ENCODE measurements at places on chromosomes 7 and 10. TPM values are rescaled to one million over a fixed set of nuclear protein-coding genes. Genes with fewer than 3 reads are reported as not detected.

Gene RNF133
- not detected for total RNA-seq

Gene ANKRD7
- total RNA-seq: 0.70 TPM

Gene EGFR
- not detected for total RNA-seq

Gene TAS2R3
- total RNA-seq: 1.8 TPM

Gene IRF5
- 9.7 TPM for total RNA-seq

Gene MSMB
- total RNA-seq: not detected

Gene BMPR1A
- total RNA-seq: 3.5 TPM

Gene PSMC2
- 121 TPM for total RNA-seq

Gene C10orf67
- 1.5 TPM for total RNA-seq

Gene TMEM196
- not detected for total RNA-seq

Gene ACTR1A
- 48.9 TPM for total RNA-seq

Gene MMD2
- total RNA-seq: not detected

Gene PRKCQ
- 27.5 TPM for total RNA-seq

Gene PNLIPRP3
- not detected for total RNA-seq

Gene LIPF
- not detected for total RNA-seq

Gene RAPGEF5
- 0.23 TPM for total RNA-seq

Gene EBF3
- total RNA-seq: not detected

Gene HYAL4
- 0.14 TPM for total RNA-seq

Gene GIMAP7
- 32.2 TPM for total RNA-seq

Gene ASB10
- not detected for total RNA-seq

Gene BLNK
- not detected for total RNA-seq

Gene CCDC3
- total RNA-seq: not detected

Gene CTAGE4
- total RNA-seq: not detected

Gene GTPBP10
- 68.7 TPM for total RNA-seq

Gene OGDHL
- total RNA-seq: 0.27 TPM

Gene LFNG
- 17.8 TPM for total RNA-seq

Gene SLC26A4
- 1.1 TPM for total RNA-seq

Gene RADIL
- 0.18 TPM for total RNA-seq

Gene VPS37D
- 0.95 TPM for total RNA-seq

Gene CUTC
- total RNA-seq: 25.7 TPM

Gene TMEM273
- 2.0 TPM for total RNA-seq

Gene RAB19
- total RNA-seq: 9.1 TPM

Gene TRIM24
- total RNA-seq: 15.4 TPM

Gene HOXA3
- total RNA-seq: not detected

Gene PLOD3
- total RNA-seq: 44.7 TPM

Gene CDK14
- total RNA-seq: 0.05 TPM

Gene SPDYE16
- total RNA-seq: 0.10 TPM

Gene ACHE
- 0.12 TPM for total RNA-seq

Gene CREB3L2
- 20.2 TPM for total RNA-seq

Gene SCART1
- total RNA-seq: 3.8 TPM

Gene CFAP46
- total RNA-seq: not detected

Gene MYL10
- total RNA-seq: not detected

Gene GIMAP2
- total RNA-seq: 56.5 TPM

Gene SLC13A4
- total RNA-seq: not detected

Gene MGMT
- total RNA-seq: 26.9 TPM

Gene LGI1
- not detected for total RNA-seq

Gene GRID2IP
- total RNA-seq: 0.21 TPM

Gene INSYN2A
- total RNA-seq: not detected

Gene AIMP2
- total RNA-seq: 31.5 TPM

Gene GIMAP4
- 202 TPM for total RNA-seq

Gene FGFBP3
- total RNA-seq: 0.25 TPM

Gene EGR2
- 43.0 TPM for total RNA-seq

Gene PTF1A
- not detected for total RNA-seq
